Esophagus squamous epithelium (tissue), 5 donors: ENCODE measurements at places on chromosomes 2 and 18. TPM values are rescaled to one million over a fixed set of nuclear protein-coding genes. Genes with fewer than 3 reads are reported as not detected.
A peak's percentile ranks its signal among the peaks of the same experiment; 100 is the strongest.

HOXD10 gene
- not detected for total RNA-seq

DNA sequence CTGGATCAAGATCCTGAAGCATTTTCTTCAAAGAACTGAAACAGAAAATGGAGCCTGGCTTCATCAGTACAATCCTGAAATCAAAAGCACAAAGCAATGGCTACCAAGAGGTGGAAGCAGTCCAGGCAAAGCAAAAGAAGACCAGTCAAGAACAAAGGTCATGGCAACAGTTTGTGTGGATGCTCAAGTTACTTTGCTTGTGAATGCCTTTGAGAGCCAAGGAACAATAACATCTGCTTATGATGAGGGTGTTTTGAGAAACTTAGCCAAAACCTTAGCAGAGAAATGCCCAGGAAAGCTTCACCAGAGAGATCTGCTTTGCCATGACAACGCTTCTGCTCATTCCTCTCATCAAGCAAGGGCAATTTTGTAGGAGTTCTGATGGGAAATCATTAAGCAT is 723.1 kb downstream of the TMEM182 start:
- H3K27me3 ChIP-seq: no peaks in the 10 kb centered on the region
- no peak overlapping the region for H3K27ac ChIP-seq
- DNase-seq: no peak

CFAP65 gene
- not detected for total RNA-seq

GRCh38 chr2:64330281-64331113 is 123.5 kb upstream of the LGALSL start:
- DNase-seq: peak; percentile 6
- no peak overlapping the region for H3K4me3 ChIP-seq
- H3K27ac ChIP-seq: peak overlapping the region; percentile 41
- H3K27me3 ChIP-seq: no peaks in the 10 kb centered on the region
- no peaks in the 10 kb centered on the region for H3K36me3 ChIP-seq

SERPINB3 gene
- 911 TPM for total RNA-seq

- no peak for DNase-seq
- H3K4me1 ChIP-seq: no peaks in the 10 kb centered on the region
- no peaks in the 10 kb centered on the region for H3K36me3 ChIP-seq
Measured at GRCh38 chr18:35610724-35611123, 29.2 kb downstream of the GALNT1 start.

GRCh38 chr2:160486341-160486740 is 7.3 kb downstream of the RBMS1 start:
- H3K27ac ChIP-seq: peak overlapping the region; percentile 59
- no peak for DNase-seq
- H3K36me3 ChIP-seq: no peaks in the 10 kb centered on the region
- no peaks in the 10 kb centered on the region for H3K27me3 ChIP-seq

CFAP221 gene
- total RNA-seq: not detected

DNA sequence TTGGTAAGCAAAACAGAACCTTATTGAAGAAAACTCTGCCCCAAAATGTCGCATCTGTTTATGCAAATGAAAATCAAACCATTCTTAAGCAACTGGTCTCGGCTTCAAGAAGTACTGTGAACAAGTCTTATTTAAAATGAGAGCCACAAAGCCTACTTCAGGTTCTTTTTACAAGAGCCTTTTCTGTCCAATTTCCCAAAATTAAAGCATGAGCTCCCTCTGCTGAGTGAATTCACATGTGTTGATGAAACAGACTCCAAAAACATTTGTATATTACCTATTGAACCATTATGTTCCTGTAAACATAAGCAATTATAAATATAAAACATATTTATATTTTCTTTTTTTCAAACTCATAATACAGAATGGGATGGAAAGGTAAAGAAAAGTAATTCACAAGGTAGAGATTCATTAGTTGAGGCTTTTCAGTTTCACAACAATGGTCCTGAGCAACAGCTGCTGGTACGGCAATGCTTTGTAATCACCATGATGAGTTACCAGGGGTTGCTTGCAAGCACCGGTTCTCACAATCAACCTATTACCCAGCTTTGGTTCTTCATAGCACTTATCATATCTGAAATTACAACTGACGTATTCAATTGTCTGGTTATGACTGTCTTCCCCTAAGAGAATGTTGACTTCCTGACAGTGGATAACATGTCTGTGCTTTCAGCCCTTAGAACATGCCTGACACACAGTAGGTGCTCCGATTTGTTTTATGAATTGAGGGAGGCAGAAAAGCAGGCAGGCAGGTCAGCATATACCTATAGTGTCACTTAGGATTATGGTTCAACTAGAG is 108.4 kb upstream of the BZW1 start:
- H3K4me1 ChIP-seq: no peaks in the 10 kb centered on the region
- no peaks in the 10 kb centered on the region for H3K36me3 ChIP-seq
- no peak for DNase-seq
- H3K27ac ChIP-seq: no peak overlapping the region
- no peak overlapping the region for H3K4me3 ChIP-seq

GRCh38 chr2:227033471-227034148 is 130.4 kb downstream of the COL4A4 start:
- H3K4me1 ChIP-seq: no peaks in the 10 kb centered on the region
- no peak overlapping the region for H3K27ac ChIP-seq
- no peak overlapping the region for H3K4me3 ChIP-seq
- no peaks in the 10 kb centered on the region for H3K36me3 ChIP-seq
- no peak for DNase-seq
- no peaks in the 10 kb centered on the region for H3K27me3 ChIP-seq
